Activated T-cell treated with anti-CD3 and anti-CD28 coated beads for 48 hours (primary cell): ENCODE measurements at places on chromosomes 2 and 18.

DNA sequence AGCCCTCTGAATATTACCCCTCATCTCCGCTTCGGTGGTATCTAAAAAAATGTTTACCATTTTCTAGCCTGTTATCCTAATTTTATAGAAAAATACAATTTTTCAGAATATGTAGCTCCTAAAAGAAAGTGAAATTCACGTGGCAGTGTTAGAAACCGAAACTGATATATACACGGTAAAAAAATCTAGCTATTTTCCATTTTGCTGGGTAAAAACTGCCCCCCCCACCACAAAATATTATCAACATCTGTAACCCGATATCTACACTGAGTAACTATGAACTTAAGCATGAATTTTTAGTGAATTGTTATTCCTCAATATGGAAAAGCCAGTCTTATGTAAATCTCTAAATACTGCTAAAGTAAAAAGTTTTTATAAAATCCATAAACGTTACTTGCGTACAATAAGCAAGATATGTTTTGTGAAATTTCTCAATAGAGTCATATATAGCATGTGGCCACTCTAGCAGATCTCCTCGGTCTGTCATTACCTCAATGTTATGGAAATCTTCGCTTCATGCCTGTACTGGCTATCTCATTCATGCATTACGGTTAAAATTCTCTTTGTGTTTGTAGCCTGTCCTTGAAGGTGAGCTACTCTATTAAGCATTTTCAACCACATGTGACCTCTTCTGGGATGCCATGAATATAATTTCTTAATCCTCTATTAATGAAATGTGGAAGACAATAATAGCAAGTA lies 524.2 kb downstream of the TRIB2 start:
- DNase-seq: no peak

- no peak for DNase-seq
These were observed 139.5 kb upstream of the LRATD1 start for GRCh38 chr2:14492920-14493503.

- no peak for DNase-seq
These were observed 30.5 kb downstream of the SLC1A4 start for GRCh38 chr2:65019675-65020195.

DNA sequence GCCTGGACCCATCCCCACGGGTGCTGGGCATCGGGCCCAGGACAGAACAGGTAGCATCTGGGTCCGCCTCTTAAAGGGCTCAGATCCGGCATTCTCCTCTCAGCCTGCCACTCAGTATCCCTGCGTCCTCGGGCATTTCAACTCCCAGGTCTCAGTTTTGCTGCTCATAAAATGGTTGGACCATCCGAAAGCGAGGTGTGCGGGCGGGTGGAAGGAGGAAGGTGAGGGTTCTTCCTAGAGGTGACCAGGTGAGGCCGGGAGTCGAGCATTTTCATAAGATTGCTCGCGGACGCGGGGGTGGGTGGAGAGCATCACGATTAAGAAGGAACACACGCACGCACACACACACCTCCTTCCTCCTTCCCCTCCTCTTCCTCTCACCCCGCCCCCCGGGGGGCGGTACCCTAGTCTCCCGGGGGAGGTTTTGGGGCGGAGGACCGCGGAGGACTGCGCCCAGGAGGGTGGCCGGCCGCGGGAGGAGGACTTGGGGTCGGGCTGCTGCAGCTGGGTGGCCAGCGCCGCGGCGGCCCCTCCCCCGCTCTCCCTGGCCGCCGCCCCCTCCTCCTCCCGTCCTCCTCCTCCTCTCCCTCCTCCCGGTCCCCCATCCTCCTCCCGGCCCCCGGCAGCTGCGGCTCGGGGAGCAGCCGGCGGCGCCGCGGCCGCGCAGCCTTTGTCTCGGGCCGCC lies 97.9 kb upstream of the GPR45 start:
- DNase-seq: peak; percentile 34

GRCh38 chr2:207144173-207144785 lies 21.5 kb downstream of the KLF7 start:
- no peak for DNase-seq

- no peak for DNase-seq
These were observed 357.6 kb upstream of the SETBP1 start for GRCh38 chr18:44323125-44323524.

DNA sequence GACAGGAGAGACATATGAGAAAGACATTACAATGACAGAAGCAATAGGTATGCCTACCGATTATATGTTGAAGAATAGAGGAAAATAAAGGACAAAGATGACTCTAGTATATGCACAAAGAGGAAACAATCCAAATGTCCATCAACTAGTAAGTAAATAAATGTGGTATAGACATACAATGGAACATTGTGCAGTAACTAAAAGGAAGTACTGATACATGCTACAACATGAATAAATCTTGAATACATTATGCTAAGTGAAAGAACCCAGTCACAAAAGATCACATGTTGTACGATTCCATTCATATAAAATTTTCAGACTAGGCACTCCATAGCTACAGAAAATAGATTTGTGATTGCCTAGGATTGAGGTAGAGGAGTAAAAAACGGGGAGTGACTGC lies 28.5 kb upstream of the PGAP1 start:
- no peak for DNase-seq

DNA sequence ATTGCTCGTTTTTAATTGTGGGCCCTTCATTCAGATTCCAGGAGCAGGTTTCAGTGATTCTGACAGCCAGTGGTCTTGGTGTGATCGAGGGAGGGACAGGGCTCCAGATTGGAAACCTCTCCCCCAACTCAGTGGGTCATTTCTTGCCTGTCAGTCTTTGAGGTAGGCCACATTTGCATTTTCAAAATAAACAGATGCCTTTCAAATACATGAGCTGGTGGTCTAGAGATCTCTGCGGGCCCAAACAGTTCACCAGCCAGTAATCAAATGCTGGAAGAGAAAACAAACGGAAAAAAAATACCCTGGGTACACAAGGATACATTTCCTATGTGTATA lies 210.4 kb upstream of the SP5 start:
- DNase-seq: no peak

GRCh38 chr18:9049495-9049809 lies 53.0 kb upstream of the NDUFV2 start:
- no peak for DNase-seq

DNA sequence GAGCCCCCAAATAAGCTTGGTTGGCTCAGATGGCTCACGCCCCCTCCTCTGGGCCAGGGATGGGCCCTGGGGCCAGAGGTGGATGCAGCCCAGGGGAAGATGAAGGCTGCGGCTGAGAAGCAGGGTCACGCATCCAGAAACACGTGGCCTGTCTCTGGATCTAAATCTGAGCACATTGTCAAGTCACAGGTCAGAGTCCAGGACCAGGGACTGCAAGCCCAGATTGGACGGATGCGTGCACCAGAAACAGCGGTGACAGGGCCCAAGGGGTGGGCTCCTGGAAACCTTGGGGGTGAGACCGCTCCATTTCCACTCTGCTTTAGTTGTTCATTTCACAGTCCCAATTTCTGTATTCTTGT lies 226.2 kb downstream of the ACKR3 start:
- no peak for DNase-seq

DNA sequence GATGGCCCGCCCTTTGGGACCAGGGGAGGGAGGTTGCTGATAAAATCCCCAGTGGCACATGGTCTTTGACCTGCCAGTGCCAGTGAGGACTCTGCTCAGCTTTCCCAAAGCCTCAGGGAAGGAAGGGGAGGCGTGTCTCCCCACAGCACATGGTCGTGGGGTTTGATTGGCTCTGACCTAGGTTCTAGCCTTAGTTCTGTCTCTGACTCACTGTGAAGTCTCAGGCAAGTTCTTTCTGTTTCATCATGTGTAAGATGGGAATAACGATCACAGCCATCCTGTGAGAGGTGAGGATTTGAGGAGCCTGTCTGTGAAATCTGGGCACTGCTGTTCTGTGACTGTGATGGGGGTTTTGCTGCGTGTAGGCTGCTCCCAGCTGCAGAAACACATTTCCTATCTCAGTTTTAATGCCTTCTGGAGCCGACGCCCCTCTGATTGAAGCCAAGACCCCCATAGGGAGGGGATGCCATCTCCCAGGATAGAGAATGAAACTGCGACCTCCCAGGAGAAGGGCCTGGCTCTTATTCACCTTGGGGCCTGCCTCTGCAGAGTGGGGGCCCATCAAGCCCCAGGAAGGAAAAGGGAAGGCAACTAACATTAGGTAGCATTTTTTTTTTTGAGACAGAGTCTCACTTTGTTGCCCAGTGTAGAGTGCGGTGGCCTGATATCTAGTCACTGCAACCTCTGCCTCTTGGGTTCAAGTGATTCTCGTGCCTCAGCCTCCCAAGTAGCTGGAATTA lies 84.0 kb downstream of the DDX1 start:
- DNase-seq: no peak
